EL (cell line): ENCODE measurements at places on chromosomes 4 and X.

DNA sequence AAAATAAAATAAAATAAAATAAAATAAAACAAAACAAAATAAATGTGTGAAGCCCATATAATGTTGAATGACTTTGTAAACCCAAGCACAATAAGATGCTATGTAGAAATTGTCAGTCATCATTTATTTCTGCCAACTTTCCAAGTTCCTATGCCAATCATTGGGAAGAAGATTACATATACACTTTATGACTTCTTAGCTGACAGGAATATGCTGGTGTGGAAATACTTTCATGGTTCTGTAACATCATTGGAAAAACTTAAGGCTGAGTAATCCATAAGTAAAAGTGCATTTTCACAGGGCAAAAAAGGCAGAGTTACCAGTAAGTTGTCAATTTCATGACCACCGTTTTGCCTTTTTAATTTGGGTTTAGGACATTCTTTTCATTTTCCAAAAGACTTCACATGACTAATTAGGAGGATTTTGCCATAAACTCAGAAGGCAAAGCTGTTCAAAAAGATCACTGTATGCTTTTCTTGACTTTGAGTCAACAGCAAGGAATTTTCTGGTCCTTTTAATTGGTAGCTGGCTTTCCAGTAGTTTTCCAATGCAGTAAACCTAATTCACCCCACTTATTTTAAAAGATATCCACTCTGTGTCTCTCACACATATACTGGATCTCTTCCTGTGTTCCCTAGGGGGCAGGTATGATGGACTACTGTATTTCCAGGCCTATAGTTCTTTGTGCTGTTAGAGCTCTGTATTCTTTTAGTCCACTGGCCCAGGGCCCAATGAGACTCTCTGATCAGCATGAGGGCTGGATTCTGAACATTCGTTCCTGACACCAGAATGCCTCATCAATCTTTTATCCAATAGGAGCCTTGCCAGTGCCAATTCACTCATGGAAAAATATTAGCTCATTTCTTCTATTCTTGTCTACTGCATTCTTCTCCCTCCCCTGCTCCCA, 26.2 kb upstream of the SCRG1 start:
- peak; percentile 77 for DNase-seq

DNA sequence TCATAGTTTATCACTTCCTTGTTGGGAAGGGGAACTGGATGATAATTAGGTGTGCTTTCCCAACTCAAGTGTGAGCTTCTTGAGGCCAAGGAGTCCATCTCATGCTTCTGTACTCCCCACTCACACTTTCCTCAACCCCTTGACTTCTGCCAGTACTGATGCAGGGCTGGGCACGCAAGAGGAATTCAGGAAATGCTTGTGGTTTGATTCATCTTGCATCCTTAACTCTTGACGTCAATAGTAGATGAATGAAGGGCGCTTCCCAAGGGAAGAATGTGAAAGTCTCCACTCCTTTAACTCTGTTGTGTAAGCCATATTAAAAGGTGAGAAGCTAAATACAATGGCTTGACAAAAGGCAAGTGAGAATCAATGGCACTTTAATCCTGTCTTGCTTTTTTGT, 101.8 kb downstream of the AGTR2 start:
- peak; percentile 84 for DNase-seq

GRCh38 chr4:173516621-173517524, 13.2 kb downstream of the HAND2 start:
- DNase-seq, result no peak

GRCh38 chr4:25722964-25723363, 67.3 kb downstream of the SLC34A2 start:
- DNase-seq, result no peak

GRCh38 chrX:77731821-77732419, 54.1 kb downstream of the ATRX start:
- no peak for DNase-seq

DNA sequence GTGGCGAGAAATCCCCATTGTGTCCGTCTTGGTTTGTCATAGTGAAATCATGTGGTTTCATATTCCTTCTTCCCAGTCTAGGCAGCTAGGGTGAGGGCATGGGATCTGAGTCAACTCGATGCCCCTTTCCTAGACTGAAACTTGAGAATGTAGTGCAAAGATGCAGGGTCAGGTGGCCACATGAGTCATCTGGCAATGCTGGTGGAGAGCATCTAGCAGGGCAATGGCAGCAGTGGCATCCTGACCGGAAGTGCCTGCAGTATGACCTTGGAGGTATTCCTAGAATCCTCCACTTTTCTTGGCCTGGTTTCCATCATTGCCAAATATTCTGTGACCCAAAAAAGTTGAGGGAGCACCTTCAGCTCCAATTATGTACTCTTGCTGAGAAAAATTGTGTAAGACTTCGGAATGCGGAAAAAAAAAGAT, 39.1 kb upstream of the TMEM184C start:
- peak; percentile 98 for DNase-seq

DNA sequence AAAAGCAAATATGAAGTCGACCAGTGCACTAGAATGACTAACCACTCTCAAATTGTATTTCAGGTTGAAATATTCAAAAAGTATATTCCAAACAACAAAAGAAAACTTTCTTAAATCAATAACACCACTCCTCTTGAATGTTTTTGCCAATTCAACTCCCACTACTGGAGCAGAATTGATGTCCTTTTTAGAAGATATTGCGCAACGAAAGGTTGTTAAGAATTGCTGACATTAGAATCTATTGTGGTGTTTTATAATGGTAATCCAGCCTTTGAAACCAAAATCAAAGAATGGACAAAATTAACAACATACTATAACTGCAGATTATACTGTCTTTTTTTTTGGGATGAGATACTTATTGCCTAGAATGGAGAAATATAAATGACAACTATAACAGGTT, 331.3 kb downstream of the GRXCR1 start:
- no peak for DNase-seq
